ENCODE measurements at places on chromosomes 3 and 15. TPM values are rescaled to one million over a fixed set of nuclear protein-coding genes. Genes with fewer than 3 reads are reported as not detected.

Gene FAH
- total RNA-seq, result 2.8 TPM

Gene CHRD
- 12.5 TPM for total RNA-seq

Gene KLF15
- total RNA-seq, result 3.1 TPM

Gene TUBGCP5
- 38.5 TPM for total RNA-seq

Gene PRICKLE2
- 121 TPM for total RNA-seq

Gene SLC12A8
- total RNA-seq, result 6.9 TPM

All from parietal lobe (tissue), 2 donors.